ENCODE measurements at places on chromosomes 5 and 9. TPM values are rescaled to one million over a fixed set of nuclear protein-coding genes. Genes with fewer than 3 reads are reported as not detected.

PCDHGB6 gene
- 12.6 TPM for total RNA-seq

DNA sequence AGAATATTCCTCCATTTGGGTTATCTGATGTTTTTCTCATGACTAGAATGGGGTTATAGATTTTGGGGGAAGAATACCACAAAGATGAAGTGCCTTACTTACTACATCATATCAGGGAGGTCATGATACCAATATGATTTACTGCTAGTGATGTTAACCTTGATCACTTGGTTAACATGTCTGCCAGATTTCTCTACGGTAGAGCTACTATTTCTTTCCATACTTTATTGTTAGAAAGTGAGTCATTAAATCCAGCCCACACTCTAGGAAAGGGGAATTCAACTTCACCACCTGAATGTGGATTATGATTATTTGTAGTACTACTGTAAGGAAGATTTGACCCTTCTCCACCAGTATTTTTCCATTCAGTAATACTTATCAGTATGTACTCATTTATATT lies 64.7 kb downstream of the UBE2R2 start:
- no peak for DNase-seq

DNA sequence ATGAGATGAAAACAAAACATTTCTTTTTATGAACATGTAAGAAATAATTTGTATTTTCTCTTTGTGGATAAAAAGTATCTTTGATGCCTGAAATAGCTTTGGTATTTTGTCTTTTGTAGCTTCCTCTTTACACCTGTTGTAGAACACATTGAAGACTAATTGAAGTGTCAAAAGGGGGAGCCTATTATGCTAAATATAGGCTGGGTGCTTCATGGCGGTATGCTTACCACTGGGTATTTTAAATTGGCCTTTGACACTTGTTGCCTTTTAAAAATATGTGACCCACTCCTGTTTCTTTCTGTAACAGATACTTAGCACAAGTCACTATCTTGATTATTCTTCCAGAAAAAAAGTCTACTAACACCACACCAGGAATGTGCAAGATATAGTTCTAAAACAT lies 226.4 kb downstream of the KIAA0825 start:
- DNase-seq = no peak

- no peak for DNase-seq
Observed at GRCh38 chr9:96343515-96344360, 39.8 kb downstream of the SLC35D2 start.

SPATA31E1 gene
- not detected for total RNA-seq

- no peak for DNase-seq
Observed at GRCh38 chr9:82332018-82332773, 343.6 kb downstream of the SPATA31D1 start.

DNA sequence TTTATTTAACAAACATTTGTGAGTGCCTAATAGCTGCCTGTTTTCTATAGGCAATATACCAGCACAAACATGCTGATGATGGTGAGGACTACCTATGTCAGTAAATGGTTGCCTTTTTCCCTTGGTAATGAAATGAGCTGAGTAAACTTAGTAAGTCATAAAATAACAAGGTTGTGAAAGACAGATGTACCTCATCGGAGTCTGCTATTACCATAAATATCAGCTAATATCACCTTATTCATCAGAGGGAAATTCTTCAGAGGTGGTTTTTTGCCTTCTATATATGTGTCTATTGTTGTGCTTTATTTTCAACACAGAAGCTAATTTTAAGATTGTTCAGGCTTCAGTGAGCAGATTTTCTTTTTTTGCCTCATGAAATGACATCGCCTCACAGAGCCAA lies 1040.5 kb downstream of the DTWD2 start:
- no peak for DNase-seq

- no peak for DNase-seq
Observed at GRCh38 chr5:43274435-43275114, 38.6 kb downstream of the HMGCS1 start.

DNA sequence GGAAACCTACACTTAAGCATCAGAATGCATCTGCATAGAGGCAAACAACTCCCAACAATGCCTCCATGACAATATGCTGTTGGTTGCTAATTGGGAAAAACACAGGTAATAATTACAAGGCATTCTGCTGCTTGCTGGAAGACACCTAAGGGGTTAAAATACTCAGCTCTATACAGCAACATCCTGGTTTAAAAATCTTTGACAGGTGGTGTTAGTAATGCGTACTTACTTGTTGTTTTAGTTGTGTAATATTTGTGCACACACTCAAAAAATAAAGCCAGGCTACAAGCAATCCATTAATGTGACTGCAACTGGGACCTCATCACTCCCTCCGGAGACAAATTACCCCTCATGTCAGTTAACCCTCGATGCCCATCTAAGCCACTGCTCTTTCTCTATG lies 126.3 kb upstream of the ELL2 start:
- DNase-seq = no peak

ZNF483 gene
- total RNA-seq = 2.8 TPM

ACER2 gene
- total RNA-seq = 15.1 TPM

- DNase-seq = no peak
Observed at GRCh38 chr5:166401391-166401790, 1890.1 kb upstream of the WWC1 start.

DNA sequence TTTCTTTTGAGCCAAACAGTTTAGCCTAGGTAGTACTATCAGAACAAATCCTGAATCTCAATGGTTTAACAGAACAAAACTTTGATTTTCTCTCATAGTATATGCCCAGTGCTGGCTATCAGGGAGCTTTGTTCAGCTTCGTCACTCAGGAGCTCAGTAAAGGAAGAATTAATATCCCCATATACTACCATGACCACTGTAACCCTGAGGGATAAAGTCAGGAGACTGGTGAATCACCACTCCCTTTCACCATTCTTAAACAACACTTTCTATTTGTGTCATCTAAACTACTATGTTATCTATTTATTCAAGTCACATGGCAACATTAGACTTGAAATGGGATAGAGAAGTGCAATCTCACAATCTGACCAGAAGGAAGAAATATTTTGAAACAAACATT lies 522.6 kb upstream of the COX7C start:
- DNase-seq = no peak

MARVELD2 gene
- 1.9 TPM for total RNA-seq

SPINK7 gene
- total RNA-seq = not detected

DNA sequence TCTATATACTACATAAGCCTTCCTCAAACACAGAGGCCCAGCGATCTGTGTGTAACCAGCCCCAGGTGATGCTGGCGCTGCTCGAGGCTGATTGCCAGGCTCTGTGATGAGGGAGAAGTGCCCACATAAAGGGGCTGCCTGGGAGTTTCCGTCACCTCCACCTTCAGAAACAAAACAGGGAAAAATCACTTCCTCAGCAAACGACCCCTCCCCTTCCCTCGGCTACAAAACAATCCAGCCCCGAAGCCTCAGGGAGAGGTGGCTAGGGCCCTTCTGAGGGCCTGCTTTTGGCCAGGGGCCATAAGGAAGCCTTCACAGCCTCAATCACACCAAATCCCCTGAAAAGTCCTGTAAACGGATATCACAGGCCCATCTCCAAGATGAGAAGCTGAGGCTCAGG lies 51.1 kb downstream of the DAP start:
- DNase-seq = no peak

DNA sequence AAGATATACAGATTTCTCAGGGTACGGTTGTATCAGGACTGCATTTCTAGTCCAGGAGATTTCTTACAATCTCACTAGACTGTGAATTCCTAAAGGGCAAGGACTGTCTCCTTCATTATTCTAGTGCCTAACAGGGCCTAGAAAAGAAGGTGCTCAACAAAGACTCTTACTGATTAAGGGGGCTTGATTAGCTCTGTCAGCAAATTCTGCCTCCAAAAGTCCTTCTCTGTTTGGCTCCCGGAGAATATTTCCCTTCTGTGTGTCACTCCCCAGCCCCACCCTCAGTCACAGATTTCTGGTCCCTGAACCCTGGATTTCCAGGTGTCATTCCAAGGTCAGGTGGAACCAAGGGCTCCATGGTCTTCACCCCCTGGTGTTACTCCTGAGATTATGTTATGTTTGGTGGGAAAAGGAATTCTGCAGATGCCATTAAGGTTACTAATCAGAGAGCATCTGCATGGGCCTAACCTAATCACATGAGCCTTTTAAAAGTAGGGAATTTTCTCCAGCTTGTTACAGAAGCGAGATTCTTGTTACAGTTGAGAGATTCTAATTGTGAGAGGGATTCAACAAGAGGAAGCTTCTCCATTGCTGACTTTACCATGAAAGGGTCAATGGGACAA lies 167.7 kb upstream of the LHFPL2 start:
- no peak for DNase-seq

GRCh38 chr5:13574574-13574973 lies 369.9 kb downstream of the DNAH5 start:
- DNase-seq = no peak

MAN1B1 gene
- 39.9 TPM for total RNA-seq

- no peak for DNase-seq
Observed at GRCh38 chr5:150605546-150605945, 34.9 kb upstream of the SYNPO start.

DNA sequence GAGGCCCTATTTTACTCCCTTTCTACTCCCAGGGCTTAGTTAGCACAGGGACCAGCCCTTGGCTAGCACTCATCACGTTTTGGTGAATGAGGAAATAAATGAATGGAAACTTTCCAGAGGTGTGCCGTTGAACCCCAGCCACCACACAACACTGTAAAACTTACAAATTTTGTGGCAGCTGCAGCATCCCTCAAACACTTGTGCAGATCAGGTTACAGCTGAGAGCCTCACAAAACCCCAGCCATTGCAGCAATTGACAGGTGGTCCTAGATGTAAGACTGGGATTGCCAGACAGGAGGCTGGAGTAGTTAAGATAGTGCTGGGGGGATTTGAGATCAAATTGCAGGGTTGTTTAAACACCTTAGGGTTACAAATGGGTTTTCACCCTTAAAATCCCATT lies 482.2 kb upstream of the KIF2A start:
- no peak for DNase-seq

SPEF2 gene
- total RNA-seq = 0.48 TPM

GRCh38 chr5:83780699-83781350 lies 60.2 kb upstream of the HAPLN1 start:
- no peak for DNase-seq

DNA sequence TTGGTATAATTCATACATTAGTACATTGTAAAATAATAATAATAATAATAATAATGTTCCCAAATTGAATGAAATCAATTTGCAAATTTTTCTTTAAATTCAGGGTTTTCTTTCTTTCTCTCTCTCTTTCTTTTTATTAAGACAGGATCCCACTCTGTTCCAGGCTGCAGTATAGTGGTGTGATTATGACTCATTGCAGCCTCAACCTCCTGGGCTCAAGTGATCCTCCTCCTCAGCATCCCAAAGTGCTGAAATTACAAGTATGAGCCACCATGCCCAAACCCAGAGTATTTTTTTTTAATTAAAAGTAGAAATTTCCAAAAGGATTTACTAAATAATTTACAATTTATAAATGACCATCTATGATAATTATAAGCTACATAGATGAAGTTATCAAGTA lies 117.7 kb downstream of the HOMER1 start:
- DNase-seq = no peak

Measured in omental fat pad (tissue), 4 donors.